NCI-H2029 treated with DMSO at 0.1 percent for 48 hours (cell line): ENCODE measurements at places on chromosomes 7 and 10.

GRCh38 chr10:67770537-67770936 is 67.5 kb downstream of the DNAJC12 start:
- no peak for DNase-seq

DNA sequence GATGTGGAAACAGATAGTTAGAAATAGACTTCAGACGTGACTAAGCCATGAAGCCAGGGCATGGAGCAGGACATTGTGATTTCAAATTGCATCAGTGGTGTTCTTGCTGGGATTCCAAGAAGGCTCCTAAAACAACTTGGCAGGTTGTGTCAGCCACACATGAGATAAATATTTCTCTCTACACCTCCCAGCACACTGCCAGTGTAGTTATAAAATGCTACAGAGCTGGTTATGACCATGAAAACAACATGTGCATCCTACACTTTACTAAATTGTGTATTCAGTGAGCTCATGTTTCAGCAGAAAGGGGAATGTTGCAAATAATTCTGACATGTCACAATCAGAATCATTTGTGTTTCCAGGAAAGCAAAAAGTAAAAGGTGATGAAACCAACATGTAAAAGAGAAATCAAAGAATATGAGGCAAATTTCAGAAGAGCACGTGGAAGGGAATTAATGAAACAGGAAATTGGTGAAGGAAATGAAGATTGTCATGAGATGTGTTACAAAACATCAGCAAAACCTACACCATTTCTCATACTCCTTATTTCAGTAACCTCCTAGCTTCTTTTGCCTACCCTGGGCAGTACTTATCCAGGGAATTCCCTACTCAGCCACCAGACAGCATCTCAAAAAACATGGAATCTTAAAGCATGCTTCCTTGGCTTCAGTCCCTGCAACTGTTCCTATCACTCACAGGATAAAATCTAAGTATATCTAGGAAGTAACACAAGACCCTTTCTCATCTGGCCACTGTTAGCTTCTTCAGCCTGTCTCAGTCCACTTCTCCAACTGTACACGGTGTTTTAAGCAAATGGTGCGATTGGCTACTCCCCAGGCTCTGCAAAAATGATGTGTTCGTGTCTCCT is 5.8 kb upstream of the CYP3A7 start:
- DNase-seq: no peak

DNA sequence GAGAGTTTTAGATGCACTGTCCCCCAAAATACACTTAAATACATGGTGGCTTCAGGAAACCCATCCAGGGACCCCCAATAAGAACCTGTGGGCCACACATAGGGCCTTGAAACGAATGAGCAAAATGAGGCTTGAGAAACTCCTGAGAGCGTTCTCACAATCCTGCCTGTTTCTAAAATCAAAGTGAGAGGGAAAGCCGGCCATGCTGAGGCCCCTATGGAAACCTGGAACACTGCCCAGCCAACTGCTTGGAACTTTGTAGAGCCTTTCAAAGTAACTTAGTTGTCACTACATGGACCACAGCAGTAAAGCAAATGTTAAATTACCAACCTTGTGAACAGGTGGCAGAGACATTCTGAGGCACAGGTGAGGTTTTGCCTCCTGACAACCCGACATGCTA is 13.4 kb downstream of the SGMS1 start:
- no peak for DNase-seq

DNA sequence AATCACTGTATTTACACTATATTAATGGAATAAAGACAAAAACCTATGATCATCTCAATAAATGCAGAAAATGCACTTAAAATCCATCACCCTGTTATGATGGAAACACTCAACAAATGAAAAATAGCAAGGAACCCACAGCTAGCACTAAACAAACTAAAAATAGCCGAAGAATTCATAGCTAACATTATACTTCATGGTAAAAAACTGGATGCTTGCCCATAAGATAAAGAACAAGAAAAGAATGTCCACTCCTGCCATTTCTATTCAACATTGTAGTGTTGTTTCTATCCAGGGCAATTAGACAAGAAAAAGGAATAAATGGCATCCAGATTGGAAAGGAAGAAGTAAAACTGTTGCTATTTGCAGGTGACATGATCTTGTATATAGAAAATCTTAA is 142.1 kb downstream of the STK31 start:
- DNase-seq: no peak

- DNase-seq: no peak
Observed at GRCh38 chr10:65907199-65907712, 1018.6 kb upstream of the LRRTM3 start.

DNA sequence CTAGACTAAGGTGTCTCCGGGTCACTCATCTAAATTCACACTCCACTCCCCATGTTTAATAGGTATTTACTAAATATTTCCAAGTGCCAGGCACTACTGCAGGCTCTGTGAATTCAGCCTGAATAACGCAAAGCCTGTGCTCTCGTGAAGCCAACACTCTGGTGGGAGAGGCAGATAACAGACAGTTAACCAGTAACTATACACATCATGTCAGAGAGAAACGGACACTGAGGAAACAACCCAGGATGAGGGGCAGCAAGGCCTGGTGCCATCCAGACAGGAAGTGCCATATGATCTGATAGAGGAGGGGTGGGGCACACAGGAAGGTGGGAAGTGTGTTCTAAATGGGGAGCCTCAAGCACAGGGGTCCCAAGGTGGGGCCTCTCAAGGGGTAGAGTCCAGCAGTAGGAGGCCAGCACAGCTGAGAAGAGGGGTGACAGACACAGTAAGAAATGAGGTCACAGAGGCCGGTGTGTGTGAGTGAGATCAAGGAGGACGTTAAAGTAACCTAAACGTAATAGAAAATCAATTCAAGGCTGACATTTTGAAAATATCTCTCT is 85.3 kb downstream of the LARP4B start:
- DNase-seq: no peak

GRCh38 chr7:34158368-34159153 is 253.2 kb downstream of the BMPER start:
- DNase-seq: no peak

- no peak for DNase-seq
Observed at GRCh38 chr10:117374506-117375359, 507 bp downstream of the PDZD8 start.

- no peak for DNase-seq
Observed at GRCh38 chr10:133017203-133017601, 70.5 kb upstream of the ADGRA1 start.

GRCh38 chr7:2644562-2645273 is 12.9 kb downstream of the TTYH3 start:
- DNase-seq: no peak

GRCh38 chr7:54060643-54061042 is 481.5 kb upstream of the VSTM2A start:
- no peak for DNase-seq

DNA sequence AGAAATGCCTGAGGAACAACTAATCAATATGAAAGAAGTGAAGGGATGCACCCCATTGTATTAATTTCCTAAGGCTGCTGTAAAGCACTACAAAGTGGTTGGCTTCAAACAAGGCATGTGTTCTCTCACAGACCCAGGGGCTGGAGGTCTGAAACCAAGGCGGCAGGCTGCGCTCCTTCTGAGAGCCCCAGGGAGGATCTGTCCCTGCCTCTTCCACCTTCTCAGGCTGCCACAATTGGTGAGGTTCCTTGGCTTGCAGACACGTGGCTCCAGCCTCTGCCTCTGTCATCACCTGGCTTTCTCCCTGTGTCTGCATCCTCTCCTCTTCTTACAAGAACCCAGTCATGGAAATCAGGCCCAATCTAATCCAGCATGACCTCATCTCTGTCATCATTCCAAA is 110.1 kb downstream of the TNS3 start:
- no peak for DNase-seq

DNA sequence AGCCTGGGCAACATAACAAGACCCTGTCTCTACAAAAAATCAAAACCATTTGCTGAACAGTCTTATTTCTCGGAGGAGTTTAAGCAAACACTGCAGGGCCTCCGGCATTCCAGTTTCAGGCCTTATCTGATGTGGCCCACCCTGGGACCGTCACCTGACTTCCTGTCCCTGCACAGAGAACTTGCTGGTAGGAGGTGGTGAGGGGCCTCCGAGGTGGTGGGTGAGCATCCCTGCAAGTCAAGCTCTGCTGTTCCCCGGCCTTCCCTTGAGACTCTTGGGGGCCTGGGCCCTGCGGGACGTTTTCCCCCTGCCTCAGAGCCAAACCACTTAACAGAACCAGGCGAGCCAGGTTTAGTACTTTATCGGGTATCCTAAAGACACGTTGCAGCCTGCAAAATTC is 44.5 kb upstream of the AP5Z1 start:
- DNase-seq: no peak

DNA sequence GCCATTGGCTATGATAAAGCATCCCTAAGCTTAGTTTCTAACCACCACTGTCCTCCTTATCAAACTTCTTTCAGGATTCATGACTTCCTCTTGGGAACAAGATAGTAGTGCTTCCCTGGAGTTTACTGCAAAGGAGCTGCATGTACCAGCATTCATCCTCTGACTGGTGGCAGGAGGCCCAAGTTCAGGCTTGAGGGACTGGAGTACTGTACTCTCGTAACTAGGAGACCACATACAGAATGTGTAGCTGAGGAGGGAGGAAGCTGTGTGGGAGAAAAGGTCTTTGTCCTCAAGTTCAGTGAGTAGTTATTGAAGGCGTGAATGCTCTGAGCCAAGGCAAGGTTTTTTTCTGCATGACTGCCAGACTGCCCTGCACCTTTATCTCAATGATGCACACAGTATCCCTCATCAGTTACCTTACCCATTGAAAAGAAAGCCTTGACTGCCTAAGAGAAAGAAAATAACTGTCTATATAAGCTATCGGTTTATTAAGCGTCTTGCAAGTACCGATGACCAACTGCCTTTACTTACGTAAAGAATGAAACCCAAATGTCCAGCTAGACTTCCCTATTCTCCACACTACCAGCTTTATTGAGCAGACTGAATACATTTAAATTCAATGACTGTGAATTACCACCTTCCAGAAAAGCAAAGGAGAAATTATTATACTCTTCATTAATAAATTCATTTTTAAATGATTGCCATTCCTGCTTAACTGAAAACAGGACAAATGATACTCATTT is 12.8 kb downstream of the SCRN1 start:
- no peak for DNase-seq

GRCh38 chr10:104897696-104898095 is 256.6 kb downstream of the SORCS3 start:
- DNase-seq: no peak

GRCh38 chr10:11026773-11027172 is 9.1 kb downstream of the CELF2 start:
- DNase-seq: no peak

- DNase-seq: no peak
Observed at GRCh38 chr7:36199329-36199728, 46.3 kb downstream of the EEPD1 start.

GRCh38 chr10:16117305-16117695 is 257.0 kb upstream of the MINDY3 start:
- DNase-seq: no peak

GRCh38 chr10:46253076-46254006 is 33.5 kb upstream of the ANTXRL start:
- DNase-seq: no peak

- DNase-seq: no peak
Observed at GRCh38 chr7:946256-946996, 8.1 kb downstream of the ADAP1 start.

DNA sequence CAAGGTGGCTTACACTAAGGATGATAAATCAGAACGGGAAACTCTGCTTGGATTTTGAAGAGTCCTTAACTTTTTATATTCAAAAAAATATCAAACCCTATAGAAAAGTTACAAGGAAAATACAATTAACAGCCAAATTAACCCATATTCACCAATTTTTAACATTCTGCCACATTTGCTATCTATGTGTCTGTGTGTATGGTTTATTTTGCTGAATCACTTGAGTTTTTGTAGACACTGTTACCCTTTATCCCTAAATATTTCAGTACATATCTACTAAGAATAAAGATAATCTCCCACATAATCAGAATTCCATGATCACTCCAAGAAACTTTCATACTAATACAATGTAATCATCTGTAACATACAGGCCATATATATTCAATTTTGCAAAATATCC is 1.2 kb upstream of the SRPK2 start:
- no peak for DNase-seq

- DNase-seq: no peak
Observed at GRCh38 chr7:139169816-139170215, 60.3 kb upstream of the ZC3HAV1 start.

DNA sequence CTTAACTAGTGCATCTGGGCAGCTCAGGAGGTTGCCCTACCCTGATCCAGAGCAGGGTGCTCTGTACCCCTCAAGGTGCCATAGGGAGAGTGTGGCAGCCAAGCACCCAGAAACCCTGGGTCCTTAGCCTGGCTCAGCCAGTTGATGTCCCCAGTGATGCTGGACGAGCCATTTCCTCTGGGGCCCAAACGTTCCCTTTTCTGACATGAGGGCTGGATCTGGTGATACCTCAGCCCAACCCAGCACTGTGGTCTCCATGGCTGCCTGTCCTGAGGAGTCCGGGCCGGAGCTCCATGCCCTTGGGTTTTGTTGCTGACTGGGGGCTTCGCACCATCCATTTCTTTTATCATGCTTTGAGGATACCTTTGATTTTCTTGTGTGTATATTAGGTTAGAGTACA is 87.9 kb upstream of the IKZF1 start:
- DNase-seq: no peak

- no peak for DNase-seq
Observed at GRCh38 chr10:22597138-22597537, 117.2 kb downstream of the PIP4K2A start.

GRCh38 chr7:42910306-42910705 is 1.6 kb downstream of the C7orf25 start:
- DNase-seq: no peak

GRCh38 chr10:70679498-70679897 is 7.2 kb downstream of the ADAMTS14 start:
- no peak for DNase-seq

DNA sequence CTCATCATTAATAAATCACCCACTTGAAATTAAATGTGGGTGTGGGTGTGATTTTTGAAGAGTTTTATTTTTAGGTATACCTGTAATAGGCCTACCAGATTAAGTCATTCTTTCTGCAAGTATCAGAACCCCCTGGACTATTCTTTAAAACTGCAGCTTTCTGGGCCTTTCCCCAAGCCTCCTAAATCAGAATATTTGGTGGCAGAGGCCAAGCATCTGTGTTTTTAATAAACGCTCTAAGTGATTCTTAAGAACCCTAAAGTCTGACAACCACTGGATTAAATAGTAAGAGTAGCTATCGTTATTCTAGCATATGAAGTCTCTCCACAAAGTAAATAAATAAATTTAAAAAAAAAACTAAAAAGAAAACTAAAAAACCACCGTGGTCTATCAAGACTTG is 703.0 kb upstream of the NRP1 start:
- DNase-seq: no peak
